Amniotic epithelial cell (primary cell): ENCODE measurements at places on chromosomes 6 and 20.

GRCh38 chr6:36120539-36120938, 9.8 kb upstream of the MAPK13 start:
- no peak for DNase-seq

DNA sequence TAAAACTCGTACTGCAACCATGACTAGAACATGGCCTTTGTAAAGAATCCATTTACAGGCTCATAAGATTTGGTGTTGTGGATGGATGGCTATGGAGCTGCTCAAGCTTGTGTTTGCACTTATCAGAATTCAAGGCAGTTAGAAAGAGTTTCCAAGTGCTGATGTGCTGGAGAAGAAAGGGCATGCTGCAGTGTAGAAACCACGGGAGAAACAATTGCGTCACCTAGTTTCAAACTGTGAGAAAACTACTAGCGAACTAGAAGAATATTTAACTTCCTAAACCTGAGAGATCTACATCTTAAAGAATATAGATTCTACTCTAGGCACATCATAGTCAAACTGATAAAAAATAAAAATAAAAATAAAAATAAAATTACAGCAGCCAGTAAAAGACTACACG, 116.2 kb downstream of the SGK1 start:
- DNase-seq = peak; percentile 70

DNA sequence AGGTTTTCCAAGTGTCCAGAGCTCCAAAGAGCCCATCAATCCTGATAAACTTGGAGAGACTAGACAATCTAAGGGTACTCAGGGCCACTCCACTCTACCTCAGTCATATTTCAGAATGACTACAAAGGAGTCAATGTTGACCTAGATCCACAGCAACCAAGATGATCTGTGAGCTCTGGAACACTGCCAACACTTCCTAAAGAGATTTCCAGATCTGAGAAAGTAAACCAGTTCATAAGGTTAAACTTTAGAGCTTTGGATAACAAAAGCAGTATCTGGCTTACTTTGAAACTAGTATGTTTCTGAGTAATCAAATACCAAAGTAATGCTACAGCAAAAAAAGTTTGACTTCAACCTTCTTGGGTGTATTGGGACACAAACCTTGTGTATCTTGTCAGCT, 122.7 kb downstream of the BTBD9 start:
- peak; percentile 69 for DNase-seq

DNA sequence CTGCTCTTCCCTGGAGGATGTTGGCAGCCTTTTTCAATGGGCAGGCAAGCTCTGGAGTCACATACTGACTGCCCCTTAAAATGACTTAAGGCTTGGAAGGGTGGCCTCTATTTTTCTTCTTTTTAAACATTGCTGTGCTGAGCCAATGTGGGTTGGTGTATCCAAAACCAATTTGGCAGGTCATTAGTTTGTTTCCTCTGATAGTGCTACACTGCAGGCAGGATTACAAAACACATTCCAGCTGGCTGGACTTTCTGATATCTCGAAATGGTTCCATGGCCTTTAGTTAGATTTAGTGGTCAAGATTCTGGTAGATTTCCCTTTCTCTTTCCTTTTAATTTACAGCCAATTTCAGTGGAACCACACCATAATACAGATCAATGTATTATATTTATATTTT, 28.1 kb upstream of the BMP2 start:
- no peak for DNase-seq

GRCh38 chr6:132194529-132194928, 206.7 kb downstream of the MOXD1 start:
- DNase-seq = no peak

- DNase-seq = no peak
Observed at GRCh38 chr6:14713966-14714631, 531.8 kb upstream of the JARID2 start.

DNA sequence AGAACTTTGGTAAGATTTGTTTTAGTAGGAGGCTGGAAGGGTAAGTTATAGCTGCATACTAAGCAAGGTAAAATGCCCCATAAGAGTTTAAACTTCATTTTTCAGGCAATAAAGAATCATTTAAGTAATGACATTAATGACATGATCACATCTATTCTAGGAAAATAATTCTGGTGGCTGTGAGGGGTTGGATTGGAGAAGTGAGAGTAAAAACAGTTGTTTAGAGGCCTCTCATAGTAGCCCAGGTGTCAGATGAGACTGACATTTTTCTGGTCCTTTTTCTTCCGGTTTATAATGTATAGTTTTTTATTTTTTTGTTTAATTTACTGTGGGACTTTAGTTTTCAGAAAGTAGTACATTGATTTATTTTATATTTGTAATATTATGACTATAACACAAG, 40.8 kb downstream of the ITCH start:
- DNase-seq = no peak

DNA sequence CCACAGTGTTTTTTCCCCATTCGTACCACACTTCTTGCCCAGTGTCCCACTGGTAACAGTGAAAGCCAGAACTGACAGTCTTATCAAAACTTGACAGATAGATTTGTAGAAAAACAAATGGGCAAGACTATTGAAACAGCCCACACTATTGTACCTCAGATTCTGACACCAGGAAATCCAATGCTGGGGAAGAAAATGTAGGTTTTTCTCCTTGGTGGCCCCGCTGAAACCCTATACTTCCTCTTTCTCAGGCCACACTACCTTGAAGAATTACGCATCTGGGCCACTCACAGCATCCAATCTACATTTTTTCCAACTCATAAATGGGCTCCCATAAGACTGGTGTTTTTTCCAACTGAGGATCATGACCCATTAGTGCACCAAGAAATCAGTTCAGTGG, 90.9 kb upstream of the HDDC2 start:
- DNase-seq = no peak

DNA sequence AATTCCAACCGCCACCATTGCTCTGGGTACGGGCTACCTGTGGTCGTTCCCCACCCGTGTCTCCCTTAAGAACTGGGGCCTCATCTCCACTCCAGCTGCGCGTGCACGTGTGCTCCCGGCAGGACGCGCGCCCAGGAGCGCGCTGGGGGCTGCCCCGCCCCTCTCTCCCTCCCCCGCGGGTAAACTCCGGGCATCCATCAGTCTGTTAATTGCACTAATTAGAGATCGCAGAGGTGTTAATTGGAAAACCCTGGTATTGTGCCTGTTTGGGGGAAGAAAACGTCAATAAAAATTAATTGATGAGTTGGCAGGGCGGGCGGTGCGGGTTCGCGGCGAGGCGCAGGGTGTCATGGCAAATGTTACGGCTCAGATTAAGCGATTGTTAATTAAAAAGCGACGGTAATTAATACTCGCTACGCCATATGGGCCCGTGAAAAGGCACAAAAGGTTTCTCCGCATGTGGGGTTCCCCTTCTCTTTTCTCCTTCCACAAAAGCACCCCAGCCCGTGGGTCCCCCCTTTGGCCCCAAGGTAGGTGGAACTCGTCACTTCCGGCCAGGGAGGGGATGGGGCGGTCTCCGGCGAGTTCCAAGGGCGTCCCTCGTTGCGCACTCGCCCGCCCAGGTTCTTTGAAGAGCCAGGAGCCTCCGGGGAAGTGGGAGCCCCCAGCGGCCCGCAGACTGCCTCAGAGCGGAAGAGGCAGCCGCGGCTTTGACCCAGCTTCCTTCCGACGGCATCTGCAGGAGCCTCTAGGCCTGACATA, 14.4 kb downstream of the FOXP4 start:
- peak; percentile 77 for DNase-seq

DNA sequence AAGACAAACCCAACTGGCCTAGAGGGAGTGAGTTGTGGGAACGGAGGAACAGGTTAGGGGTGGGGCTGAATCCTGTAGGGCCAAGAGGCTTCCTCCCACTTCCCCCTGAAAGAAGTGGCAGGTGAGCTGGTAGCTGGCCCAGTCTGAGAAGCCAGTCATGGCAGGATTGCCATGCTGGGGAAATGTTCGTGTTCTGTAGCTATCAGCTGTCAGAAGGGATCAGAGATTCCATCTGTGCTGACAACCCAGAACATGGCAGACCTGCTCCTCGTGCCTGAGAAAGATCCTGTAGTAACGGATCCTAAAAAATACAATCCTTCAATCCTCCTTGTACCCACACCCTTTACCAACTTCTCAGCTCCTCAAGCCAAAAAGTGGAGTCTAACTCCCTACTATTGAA, 43.0 kb downstream of the BANF2 start:
- DNase-seq = no peak

GRCh38 chr6:18034798-18035202, 47.4 kb upstream of the KIF13A start:
- no peak for DNase-seq

- DNase-seq = peak; percentile 68
Observed at GRCh38 chr20:61120595-61121515, 131.2 kb upstream of the CDH4 start.

- no peak for DNase-seq
Observed at GRCh38 chr6:147418523-147418922, 90.0 kb upstream of the SAMD5 start.

GRCh38 chr6:119368921-119369320, 19.4 kb upstream of the MAN1A1 start:
- no peak for DNase-seq

- DNase-seq = peak; percentile 17
Observed at GRCh38 chr6:26660000-26660361, 435 bp upstream of the ZNF322 start.

DNA sequence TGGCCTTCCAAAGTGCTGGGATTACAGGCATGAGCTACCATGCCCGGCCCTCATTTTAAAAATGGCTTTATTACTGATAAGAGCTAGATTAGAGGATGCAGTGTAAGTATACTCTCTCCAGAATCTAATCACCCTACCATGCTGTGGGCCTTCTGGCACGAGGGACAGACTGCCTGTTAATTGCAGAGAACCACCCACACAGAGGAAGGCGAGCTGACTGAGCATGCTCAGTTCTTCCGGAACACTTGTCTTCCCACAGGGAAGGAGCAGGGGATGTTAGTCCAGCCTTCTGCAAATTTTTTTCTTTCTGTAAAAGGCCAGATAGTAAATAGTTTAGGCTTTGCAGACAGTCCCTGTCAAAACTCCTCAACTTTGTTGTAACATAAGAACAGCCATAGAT, 48.9 kb downstream of the ALDH5A1 start:
- DNase-seq = no peak

GRCh38 chr6:8879334-8879733, 444.0 kb upstream of the SLC35B3 start:
- no peak for DNase-seq

GRCh38 chr6:15990179-15990578, 138.7 kb upstream of the MYLIP start:
- DNase-seq = no peak

GRCh38 chr6:39451831-39452230, 129.3 kb upstream of the KCNK16 start:
- DNase-seq = no peak

GRCh38 chr6:105624021-105624420, 221.1 kb upstream of the PREP start:
- peak; percentile 71 for DNase-seq

- peak; percentile 53 for DNase-seq
Observed at GRCh38 chr6:158232316-158233213, 64.4 kb downstream of the GTF2H5 start.

DNA sequence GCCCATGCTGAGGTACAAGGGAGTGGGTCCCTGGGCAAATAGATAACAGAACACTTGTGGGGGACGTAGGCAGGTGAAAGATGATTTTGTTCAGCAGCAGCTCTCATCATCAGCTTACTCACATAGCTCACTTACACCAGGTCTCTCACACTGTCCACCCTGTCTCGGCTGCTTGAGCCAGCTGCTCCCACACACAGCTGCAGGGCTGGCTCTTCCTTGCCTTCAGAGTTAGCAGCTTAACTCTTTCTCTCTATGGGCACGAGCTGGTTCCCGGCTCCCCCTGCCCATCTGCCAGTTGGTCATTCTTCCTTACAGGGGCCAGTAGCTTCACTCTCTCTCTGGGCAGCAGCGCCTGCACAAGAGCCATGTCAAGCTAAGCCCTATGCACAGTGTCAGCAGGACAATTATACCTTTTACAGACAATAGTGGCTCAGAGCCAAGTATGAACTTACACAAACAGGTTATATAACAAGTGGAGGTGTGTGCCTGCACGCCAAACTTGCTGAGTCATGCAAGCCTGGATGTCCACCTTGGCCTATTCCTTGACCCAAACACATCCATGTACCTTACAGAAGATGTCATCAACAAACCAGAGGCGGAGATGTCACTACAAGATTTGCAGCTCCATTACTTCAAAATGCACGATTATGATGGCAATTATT, 18.7 kb downstream of the ZNF391 start:
- DNase-seq = no peak

DNA sequence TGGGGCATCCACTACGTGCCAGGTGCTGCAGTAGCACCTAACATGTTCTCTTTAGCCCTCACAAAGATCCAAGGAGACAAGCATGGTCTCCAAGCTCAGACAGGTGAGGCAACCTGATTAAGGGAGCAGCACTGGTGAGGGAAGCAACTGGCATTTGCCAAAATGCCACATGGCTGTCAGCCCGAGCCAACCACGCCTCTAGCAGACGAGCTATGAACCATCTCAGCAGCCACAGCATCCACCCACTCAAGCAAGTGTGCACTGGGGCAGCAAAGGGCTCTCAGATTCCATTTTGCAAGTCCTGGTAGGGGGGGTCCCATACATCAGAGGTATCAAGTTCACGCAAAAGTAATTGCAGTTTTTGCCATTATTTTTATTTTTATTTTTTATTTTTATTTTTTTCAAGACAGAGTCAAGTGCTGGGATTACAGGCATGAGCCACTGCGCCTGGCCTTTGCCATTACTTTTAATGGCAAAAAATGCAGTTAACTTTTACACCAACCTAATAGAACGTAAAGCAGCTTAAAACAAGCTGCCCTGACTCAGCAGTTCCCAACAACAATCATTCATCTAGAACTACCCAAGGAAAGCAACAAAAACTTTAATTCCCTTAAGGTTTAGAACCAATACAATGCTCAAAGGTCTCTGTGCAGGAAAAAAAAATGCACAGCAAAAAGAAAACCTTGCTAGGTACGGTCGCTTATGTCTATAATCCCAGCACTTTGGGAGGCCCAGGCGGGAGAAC, 36.3 kb upstream of the SPDEF start:
- no peak for DNase-seq

GRCh38 chr6:37802810-37803209, 16.7 kb upstream of the ZFAND3 start:
- DNase-seq = peak; percentile 75

DNA sequence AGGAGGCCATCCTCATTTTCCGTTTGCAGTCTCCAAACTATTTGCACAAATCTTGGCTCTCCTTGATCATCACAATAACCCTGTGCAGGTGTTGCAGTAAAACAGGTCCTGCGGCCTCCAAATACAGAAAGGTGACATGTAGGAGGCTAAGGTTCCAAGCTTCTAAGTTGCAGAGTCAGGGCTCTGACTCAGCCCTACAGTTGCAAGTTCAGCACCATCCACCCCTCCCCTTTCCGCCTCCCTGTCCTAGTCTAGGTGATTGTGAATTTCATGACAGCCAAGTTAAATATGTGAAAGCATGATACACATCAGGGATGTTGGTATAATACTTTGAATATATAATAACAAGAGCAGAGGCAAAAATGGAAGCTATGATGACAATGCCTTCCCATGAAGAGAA, 317.3 kb upstream of the CDH4 start:
- no peak for DNase-seq

GRCh38 chr20:4896971-4897497, 104.3 kb downstream of the SLC23A2 start:
- DNase-seq = no peak
